Stimulated activated CD8-positive, alpha-beta memory T cell treated with anti-CD3 and anti-CD28 coated beads, Interleukin-12 subunit alpha, Interleukin-12 subunit beta, amount 100 ng/mL, for 4 hours (primary cell): ENCODE measurements at places on chromosomes 6 and 20.

DNA sequence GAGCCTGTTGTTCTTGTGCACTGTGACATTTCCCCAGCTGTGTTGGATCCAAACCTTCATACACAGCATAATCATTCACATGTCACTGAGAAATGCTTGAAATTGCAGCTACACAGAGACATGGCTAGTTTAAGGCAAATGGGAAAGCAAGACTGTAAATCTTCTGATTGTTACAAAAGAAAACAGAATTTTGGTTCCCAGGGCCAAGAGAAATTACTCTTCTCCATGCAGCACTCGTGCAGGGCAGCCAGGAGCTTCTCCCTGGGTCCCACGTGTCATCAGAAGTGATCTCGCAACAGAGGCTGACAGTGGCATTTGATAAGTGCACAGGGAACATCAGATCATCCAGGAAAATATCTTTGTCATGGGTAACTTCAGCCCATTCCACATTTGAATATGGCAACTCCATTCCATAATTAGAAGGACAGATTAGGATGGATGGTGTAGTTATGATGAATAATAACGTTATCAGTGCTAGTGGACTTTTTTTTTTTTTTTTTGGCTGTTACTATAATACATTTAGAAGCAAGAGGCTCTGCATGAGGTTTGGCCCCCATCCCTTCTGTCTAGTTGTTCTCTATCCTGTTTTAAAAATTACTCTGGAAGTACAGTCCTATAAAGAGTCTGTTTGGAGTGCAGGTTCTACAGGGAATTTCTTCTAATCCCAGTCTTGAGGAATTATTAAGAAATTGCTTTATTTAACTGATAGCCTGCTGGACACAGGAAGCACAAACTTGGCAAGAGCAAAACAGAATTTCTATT is 571.0 kb upstream of the NOX3 start:
- no peak for DNase-seq

DNA sequence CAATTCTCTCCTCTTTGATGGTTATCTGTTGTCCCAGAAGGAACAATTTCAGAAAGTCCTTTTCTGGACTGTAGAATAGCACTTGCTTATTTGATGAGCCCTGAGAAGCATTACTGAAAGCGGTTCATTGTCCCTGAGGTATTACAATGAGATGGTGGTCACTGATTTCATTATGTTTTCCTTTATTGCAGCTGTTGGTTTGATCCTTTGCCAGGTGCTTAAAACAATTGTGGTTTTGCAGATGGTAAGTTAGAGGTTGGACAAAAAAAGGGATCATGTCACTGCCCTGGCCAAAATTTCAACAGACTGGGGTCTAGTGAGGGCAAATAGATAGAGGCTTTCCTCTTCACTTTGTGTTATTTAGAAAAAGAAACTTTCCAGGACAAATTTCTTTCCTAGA is 61.9 kb downstream of the ESR1 start:
- DNase-seq, result no peak

DNA sequence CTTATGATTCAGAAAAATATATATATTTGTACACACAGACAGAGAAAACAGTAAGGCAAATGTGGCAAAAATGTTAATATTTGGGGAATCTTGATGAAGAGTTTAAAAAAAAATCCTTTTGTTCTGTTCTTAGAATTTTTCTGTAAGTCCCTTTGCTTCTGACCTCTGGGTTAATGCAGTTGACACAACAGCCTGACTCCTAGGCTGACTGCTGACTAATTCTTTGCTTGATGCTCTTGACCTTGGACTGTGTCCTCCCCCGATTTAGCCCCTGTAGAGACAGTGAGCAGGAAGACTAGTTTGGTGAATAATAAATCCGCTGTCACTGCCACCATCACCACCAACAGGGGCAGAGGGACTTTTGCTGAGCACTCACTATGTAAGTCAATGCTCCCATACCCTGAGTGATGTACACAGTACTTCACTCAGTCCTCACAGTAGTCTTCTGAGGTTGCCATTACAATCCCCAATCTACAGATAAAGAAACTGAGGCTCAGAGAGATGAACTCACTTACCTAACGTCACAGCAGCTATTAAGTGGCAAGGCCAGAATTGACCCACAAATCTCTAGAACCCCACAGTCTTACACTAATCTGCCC is 71.7 kb downstream of the SNX5 start:
- DNase-seq, result no peak

DNA sequence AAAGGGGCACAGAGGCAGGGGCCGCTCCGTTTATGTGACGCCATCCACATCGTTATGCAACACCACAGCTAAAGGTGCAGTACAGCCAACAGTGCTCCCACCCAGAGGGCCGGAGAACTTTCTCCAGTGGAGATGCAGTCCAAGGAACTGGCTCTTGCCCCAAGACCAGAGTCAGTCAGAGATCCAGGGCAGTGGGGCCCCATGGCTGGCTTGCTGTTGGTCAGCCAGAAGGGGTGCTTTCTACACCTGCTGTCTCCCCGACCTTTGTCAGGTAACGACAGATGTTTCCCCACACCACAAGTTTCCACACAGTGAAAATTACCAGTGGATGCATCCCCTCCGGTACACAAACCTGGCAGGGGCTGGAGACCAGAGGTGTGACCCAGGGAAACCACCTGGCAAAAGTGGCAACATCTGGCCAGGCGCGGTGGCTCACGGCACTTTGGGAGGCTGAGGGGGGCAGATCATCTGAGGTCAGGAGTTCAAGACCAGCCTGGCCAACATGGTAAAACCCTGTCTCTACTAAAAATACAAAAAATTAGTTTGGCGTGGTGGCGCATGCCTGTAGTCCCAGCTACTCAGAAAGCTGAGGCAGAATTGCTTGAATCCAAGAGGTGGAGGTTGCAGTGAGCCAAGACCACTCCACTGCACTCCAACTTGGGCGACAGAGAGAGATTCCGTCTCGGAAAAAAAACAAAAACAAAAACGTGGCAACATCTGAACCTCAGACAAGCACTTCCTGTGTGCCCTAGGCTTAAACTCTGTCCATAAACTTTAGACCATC is 34.9 kb downstream of the UBE2V1 start:
- DNase-seq, result no peak

DNA sequence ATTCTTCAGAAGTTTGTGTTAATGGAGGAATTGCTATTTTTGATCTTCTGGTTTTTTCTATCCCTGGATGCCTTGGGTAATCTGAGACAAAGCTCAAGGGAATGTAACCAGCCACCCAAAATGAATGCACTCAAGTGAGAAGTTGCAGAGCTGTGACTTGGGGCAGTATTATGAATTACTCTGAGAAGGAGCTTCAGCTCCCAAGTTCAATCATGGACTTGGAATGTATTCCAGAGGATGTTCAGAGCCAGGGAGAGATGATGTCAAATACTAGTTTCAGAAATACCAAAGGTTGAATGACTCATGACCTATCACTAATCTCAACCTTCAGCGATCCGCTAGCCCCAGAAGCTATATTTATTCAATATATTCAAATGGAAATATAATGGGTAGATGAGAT is 375.2 kb upstream of the PLCB4 start:
- no peak for DNase-seq

DNA sequence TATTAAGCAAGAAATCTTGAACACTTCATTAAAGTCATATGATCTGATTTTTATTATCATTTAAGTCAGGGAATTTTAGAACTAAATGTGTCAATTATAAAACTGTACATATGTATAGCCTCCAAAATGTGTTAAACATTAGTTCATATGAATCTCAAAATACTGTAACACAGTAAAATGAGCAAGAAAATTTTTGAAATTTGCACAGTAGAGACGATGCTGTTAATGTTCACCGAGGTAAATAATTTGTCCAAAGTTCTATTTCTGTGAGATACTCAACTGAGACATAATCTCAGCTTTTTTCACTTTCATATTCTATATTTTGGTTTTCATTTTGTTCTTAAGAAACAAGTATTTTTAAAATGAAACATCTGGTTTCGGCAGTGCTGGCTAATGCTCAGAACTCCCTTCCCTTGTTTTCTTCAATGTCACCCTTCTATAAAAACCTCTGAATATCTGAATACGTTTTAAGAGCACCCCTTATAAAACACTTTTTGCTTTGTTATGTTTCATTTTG is 353.1 kb downstream of the LAMA2 start:
- no peak for DNase-seq

DNA sequence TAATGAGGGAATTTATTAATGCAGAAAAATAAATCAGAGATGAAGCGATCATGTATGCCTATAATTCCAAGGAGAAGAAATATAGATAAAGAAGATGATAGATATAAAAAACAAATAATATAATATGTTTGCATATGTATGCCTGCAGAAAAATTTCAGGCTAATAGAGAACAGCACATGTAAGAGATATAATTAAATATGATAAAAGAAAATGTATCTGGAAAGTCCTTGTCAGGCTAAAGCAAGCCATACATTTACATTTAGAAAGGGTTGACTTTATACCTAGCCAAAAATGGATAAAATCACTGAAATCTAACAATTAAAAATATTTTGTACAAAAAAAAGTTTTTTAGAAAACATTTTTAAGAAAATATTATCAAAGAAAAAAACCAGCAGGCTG is 454.1 kb downstream of the C6orf118 start:
- DNase-seq, result no peak

DNA sequence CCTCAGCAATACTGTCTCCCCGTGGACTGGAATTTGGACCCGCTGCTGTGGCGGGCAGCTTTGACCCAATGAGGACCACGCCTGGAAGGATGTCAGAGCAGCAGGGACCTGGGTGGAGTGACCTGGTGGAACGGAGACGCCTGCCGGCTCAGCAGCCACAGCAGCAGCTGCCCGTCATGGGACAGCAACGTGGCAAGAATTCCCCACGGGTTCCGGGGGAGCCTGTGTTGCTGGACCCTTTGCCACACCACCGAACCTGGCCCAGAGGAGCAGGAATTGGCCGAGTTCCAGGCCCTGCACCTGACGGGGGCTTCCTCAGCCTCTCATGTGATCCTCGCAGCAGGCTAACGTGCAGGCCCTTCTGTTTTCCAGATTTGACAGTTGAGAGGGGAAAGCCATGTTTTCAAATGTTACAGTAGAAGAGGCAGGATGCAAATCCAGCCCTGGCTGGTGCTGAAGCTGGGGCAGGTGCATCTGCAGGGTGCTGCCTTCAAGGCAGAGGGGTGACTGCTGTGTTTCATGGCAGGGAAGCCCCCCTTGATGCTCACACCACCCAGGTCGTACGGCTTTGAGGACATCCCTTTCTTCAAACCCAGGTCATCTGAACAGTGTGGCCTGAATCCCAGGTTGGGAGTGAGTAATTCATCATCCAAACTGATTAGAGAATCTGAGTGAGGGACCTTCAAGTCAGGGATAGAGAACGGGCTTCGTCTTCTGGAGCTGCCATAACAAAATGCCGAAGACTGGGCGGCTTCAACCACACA is 93.4 kb downstream of the THBS2 start:
- no peak for DNase-seq

GRCh38 chr6:28867086-28867409 is 56.7 kb downstream of the TRIM27 start:
- no peak for DNase-seq
